Aortic smooth muscle cell (primary cell): ENCODE measurements at places on chromosomes 2 and 18. TPM values are rescaled to one million over a fixed set of nuclear protein-coding genes. Genes with fewer than 3 reads are reported as not detected.

Gene NEDD4L
- 1.3 and 3.6 TPM in 2 replicates for total RNA-seq

Gene CKAP2L
- total RNA-seq: 5.4 and 9.1 TPM in 2 replicates

Gene C2orf72
- total RNA-seq: 0.25 and 0.26 TPM in 2 replicates

Gene DUSP28
- 3.4 and 3.5 TPM in 2 replicates for total RNA-seq

Gene TMEM182
- 0.68 and 1.2 TPM in 2 replicates for total RNA-seq

Gene SATB2
- 11.8 TPM in 2 replicates for total RNA-seq

Gene ALKAL2
- total RNA-seq: not detected in 2 replicates

Gene LIMS4
- total RNA-seq: 12.4 and 23.9 TPM in 2 replicates

Gene GPBAR1
- 0.19 TPM in 1 of 2 replicates, not detected in the other for total RNA-seq

Gene RMND5A
- total RNA-seq: 12.6 and 13.1 TPM in 2 replicates

Gene CTLA4
- total RNA-seq: not detected in 2 replicates

Gene ZNF892
- 2.2 and 3.0 TPM in 2 replicates for total RNA-seq

Gene PRSS56
- total RNA-seq: not detected in 2 replicates

Gene HOXD9
- total RNA-seq: not detected in 2 replicates

Gene SIX3
- not detected in 2 replicates for total RNA-seq

Gene NFATC1
- 1.7 and 2.4 TPM in 2 replicates for total RNA-seq

Gene OSBPL6
- total RNA-seq: 0.53 and 0.56 TPM in 2 replicates

Gene CASP10
- total RNA-seq: 7.6 and 8.7 TPM in 2 replicates

Gene DLX1
- 0.53 and 0.62 TPM in 2 replicates for total RNA-seq

Gene CD207
- total RNA-seq: not detected in 2 replicates

Gene FEV
- not detected in 2 replicates for total RNA-seq

Gene MAP3K19
- total RNA-seq: not detected in 2 replicates

Gene FN1
- 3,653 and 7,001 TPM in 2 replicates for total RNA-seq

Gene TLX2
- total RNA-seq: 0.06 TPM in 1 of 2 replicates, not detected in the other

Gene BMP10
- not detected in 2 replicates for total RNA-seq

Gene CTAGE1
- total RNA-seq: 0.12 TPM in 1 of 2 replicates, not detected in the other

Gene INO80C
- 7.3 and 11.1 TPM in 2 replicates for total RNA-seq

Gene CCDC121
- total RNA-seq: 1.8 and 3.2 TPM in 2 replicates

Gene PDE1A
- 88.3 and 95.7 TPM in 2 replicates for total RNA-seq

Gene DSG3
- total RNA-seq: under 0.01 TPM in 1 of 2 replicates, not detected in the other

Gene EN1
- total RNA-seq: not detected in 2 replicates

Gene SLC38A11
- total RNA-seq: 0.06 TPM in 1 of 2 replicates, not detected in the other

Gene PCBP1
- 26.3 and 40.6 TPM in 2 replicates for total RNA-seq

Gene ST6GAL2
- not detected in 2 replicates for total RNA-seq

Gene M1AP
- 0.06 and 0.26 TPM in 2 replicates for total RNA-seq

Gene STPG4
- total RNA-seq: 0.44 and 0.53 TPM in 2 replicates

Gene CHST9
- total RNA-seq: not detected in 2 replicates

Gene IL1R1
- total RNA-seq: 49.0 and 63.5 TPM in 2 replicates

Gene CDKL4
- 1.2 and 1.7 TPM in 2 replicates for total RNA-seq

Gene ACTR2
- 102 and 120 TPM in 2 replicates for total RNA-seq

Gene ANKRD23
- 1.1 and 1.9 TPM in 2 replicates for total RNA-seq

Gene NGEF
- 14.9 and 16.0 TPM in 2 replicates for total RNA-seq

Gene MSTN
- total RNA-seq: under 0.01 and 0.12 TPM in 2 replicates

Gene EPB41L3
- total RNA-seq: 2.9 and 3.7 TPM in 2 replicates

Gene CNTNAP5
- not detected in 2 replicates for total RNA-seq

Gene C2orf15
- not detected in 2 replicates for total RNA-seq

Gene CBLN2
- not detected in 2 replicates for total RNA-seq

Gene ARHGAP15
- 0.31 TPM in 1 of 2 replicates, not detected in the other for total RNA-seq

Gene PLGLB2
- total RNA-seq: 0.53 and 0.87 TPM in 2 replicates

Gene AKAIN1
- not detected in 2 replicates for total RNA-seq

Gene ALPG
- total RNA-seq: not detected in 2 replicates

Gene MLPH
- 0.25 and 2.4 TPM in 2 replicates for total RNA-seq

Gene DPYSL5
- total RNA-seq: not detected in 2 replicates

Gene PTPRM
- total RNA-seq: 74.4 and 100 TPM in 2 replicates

Gene C2orf80
- not detected in 2 replicates for total RNA-seq

Gene GALNT13
- 1.6 and 1.7 TPM in 2 replicates for total RNA-seq
